ENCODE measurements at places on chromosomes 6 and 20.

DNA sequence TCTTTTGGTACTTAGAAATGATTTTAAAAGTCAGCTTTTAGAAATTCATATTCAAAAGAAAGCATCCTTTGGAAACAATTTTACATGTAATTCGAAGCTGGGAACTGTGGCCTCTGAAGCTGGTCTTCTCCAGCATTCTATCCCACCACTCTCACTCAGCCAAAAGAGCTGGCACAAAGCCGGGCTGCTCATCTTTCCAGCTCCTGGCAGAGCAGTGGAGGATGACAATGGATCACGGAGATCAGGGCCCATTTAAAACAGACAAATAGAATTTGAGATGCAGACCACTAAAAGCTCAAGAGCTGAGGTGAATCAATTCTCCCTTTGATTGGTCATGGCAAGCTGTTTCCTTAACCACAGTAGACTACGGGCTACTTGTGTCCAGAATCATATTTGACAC lies 60.6 kb downstream of the OTOR start:
- DNase-seq = no peak

DNA sequence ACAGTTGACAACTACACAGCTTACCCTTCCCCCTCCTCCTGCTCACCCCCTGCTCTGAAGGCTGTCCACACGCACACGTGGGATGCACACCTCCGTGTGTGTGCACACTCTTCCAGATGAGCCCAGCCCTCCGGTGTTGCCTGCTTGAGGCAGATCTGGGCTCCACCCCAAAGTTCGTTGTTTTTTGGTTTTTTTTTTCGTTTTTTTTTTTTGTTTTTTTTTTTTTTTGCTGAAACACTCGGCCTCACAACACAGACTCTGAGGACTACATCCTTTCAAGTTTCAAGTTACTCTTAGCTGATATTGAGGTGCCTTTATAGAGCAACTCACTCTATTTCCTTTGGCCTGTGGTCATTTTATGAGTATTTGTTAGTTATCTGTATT lies 88.2 kb downstream of the RREB1 start:
- no peak for DNase-seq

GRCh38 chr20:3672547-3673171 lies 9.2 kb downstream of the ADAM33 start:
- DNase-seq = no peak

DNA sequence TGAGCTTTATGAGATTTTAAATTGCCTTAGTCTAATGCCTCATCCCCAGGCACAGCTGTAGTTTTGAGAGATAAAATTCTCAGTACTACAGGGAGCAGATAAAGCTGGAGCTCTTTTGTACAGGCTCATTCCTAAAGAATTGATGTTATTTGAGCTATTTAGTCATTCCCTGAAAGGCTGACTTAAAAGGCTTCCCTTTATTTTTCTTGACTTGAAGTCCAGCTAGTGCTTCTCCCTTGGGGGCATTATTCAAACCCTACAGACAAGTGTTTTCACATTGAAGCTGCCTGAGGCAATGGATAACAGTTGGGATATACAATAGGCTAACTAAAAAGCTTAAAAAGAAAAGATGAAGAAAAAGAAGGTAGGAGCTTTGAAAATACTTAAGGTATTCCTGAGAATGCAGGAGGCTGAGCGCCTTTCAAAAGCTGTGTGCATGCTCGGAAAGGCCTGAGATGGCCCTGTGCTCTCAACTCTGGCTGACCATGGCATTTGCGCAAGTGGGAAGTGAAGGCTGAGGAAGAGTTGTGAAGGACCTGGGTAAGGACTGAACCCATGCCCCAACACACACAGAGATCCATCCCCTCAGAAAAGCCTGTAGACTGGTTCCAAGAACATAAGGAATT lies 315.1 kb downstream of the SMOC2 start:
- no peak for DNase-seq

DNA sequence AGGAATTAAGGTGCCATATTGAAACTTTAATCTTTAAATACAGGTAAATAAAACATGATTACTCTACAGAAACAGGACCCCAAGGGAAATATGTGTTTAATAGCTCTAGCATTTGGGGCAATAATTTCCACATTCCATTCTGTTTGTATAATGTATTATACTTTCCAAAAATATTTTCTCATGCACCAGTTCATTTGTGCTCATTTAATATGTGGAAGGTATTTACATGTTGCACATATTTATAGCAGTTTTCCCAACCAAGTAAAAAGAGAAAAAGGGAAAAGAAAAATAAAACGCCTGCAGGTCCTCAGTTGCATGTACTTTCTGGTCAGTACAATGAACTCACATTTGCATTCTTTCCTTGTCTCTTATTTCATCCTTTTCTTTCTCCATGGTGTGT lies 129.5 kb upstream of the SULF2 start:
- no peak for DNase-seq

DNA sequence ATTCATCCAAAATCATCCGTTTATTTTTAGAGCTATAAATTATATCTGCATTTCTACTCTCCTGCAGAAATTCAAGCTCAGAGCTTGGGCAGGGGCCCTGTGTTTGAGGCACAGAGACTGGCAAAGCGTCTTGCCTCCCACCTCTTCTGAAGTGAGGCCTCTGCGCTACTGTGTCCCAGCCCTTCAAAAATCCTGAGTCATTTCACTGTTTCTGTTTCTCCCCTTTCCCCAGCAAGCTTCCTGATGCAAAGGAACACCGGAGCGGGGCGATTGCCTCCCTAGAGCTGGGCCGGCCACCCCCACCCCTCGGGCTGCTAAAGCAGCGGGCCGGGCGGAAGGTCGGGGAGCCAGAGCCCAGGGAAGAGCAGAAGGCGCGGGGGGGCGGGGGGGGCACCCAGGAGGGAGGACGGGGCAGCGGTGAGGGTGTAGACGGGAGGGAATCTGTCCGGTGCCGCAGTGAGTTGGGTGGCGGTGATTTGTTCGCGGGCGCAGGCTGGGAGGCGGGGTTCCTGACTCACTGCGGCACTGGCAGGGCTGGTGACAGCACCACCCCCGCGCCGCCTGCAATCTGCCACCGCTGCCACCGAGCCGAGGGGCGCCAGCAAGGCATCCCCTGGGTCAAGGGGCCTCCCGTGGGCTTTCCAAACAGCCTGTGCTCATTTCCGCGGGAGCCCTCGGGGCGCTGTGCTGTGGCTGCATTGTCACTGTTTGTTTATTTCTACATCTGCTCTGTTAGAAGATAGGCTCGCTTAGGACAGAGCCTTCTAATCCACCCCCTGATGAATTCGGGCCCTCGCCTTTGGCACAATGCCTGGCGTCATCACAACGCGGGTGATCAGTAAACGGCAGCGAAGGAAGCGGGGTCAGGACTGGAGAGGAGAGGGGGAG lies 46.5 kb upstream of the SNAP25 start:
- no peak for DNase-seq

Measured in GM12864 (cell line).